Stimulated activated CD8-positive, alpha-beta memory T cell treated with anti-CD3 and anti-CD28 coated beads, Interleukin-4, amount 100 ng/mL, for 1 hour (primary cell): ENCODE measurements at places on chromosomes 16 and 17.

DNA sequence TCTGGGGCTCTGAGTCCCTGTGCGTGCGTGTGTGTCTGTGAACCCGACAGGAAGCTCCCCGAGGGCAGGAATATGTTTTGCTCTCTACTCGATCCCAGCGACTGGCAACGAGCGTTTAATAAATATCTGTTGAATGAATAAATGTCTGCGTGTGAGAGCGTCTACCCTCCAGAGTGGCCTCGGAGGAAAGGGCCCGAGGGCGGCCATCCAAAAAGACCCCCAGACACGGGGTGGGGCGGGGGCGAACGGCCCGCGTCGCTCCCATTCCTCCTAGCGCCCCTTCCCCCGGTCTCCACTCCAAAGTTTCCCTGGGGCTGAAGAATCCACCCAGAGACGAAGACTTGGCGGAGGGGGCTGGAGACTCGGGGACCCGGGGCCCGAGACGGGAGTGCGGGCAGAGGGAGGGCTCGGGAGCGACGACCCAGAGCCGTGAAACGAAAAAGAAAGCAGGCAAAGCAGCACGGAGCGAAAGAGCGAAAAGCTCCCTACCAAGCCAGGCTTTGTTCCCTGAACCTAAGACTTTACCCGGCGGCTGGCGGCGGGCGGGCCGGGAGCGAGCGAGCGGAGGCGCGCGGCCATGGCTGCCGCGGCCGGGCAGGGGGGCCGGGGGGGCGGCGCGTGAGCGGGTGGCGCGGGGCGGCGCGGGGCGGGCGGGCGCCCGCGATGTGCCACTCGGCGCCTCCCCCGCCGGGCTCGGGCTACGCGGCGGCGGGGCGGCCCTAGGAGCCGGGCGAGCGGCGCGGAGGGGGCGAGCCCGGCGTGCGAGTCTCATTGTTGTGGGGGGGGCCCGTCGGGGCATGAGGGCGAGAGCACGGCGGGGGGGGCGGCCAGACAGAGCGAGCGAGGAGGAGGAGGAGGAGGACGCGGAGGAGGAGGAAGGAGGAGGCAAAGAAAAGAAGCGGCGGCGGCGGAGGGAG is at the start of gene MLLT6:
Gene MLLT6, plus strand, starts transcription at position 668 of the 917 bp plus-strand sequence. CDS start 360 bp downstream, outside the sequence.
- DNase-seq = no peak

DNA sequence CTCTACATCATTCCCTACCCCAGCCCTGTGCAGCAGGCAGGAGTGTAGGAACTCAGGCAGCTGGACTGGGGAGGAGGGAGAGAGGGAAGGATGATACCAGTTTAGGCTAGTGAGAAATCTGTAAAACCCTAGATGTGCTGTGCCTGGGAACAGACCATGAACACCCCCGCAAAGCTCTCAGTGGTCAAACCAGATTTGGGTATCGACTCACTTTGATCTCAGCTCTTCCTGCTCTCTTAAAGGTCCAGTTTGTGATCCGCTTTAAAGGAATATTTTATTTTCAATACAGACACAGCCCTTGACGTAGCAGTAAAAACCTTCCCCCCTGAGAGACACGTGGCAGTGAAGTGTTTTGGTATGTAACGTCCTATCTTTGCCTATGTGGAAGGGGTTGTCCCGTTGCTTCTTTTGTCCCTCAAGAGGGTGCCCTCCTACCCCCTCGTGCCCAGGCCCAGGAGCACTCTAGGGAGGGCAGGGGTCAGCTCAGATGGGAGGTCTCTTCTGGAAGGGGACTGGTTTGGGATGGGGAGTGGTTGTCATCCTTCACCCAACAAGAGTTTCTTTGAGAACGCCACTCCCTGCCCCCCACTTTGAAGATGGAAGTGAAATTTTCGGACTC is 19.3 kb upstream of the TBX2 start:
- DNase-seq = no peak

DNA sequence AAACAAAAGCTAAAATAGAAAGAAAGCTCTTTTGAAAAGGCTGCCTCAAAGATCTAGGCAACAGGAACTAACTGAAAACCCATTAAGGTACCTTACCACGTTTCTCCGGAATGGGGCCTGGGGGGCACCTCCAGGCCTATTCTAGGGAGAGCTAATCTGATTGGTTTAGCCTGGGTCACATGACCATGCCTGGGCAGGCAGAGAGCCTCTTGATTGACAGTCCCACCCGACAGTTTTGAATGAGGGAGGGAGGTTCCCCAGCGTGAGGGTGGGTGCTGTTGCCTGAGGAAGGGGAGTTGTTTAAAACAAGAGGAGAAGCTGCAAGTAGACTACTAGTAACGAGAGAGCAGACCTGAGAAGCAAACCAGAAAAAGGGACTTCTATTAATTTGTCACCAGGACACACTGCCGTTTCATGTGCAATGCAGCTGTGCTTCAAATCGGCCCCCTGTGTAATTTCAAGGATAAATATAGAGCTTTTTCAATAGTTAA is 143.4 kb upstream of the HS3ST2 start:
- DNase-seq = no peak

GRCh38 chr17:74249590-74250270 is 24.3 kb upstream of the DNAI2 start:
- DNase-seq = no peak

DNA sequence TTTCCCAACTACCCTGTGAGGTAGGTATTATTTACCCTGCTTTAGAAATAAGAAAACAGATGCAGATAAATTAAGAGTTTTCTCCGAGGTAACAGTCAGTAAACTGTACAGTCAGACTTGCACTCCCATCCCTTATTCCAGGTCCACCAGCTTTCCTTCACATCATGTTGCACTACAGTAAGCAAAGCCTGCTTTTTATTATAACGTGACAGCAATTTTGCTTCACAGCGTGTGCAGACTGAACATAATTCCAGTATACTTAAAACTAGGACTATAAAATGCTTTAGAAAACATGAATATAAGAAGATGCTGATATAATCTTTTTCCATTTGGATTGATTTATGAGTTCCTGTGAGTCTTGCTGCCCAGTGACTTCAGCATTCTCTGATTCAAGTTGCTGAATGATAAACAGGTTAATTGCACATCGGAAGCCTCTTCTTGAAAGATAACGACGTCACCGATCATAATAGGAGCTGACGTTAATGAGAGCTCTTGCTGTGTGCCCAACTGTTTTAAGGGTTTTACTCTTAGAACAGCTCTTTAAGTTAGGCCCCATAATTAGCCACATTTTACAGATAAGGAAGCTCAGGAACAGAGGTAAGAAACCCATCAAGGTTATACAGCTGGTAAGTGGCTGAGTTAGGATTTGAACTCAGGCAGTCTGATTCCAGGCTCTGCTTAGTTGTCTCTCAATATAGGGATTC is 1.4 kb downstream of the LIG3 start:
- DNase-seq = no peak

- no peak for DNase-seq
Measured at GRCh38 chr16:2223942-2224486, 623 bp downstream of the E4F1 start.

DNA sequence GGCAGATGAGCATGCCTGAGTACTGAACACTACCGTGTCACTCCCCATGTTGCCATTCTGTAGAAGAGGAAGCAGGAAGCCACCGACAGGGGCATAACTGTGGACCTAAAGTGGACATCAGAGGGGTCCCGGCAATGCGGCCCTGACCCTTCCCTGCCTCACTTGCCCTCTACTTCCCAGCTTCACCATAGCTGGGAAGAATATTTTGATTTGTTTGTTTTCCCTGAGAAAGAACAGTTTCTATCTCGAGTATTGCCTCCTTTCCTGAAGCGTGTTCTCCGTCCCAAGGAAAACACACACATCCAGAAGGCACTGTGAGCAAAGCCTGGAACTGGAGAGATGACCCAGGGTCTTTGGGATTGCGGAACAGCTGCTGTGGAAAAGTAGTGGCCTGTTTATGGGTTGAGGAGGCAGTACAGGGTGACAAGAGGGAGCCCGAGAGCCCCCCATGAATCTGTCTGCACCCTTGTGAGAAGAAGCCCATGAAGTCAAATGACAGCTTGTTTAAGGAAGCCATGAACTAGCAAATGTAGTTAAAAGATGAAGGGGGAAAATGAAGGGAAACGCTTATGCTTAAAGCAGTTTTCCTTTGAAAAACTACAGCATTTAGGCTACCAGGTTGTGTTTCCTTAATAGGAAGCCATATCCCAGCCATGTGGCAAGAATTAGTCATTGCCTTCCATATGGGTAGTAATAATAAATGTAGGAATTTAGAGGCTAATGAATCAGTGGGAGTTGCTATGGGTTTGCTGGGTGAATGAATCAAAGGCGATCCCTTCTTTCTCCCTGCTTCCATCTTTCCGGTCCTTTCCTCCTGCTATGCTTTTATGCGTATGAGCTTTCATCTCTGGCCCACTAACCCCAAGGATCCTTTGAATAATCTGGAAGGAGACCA is 90.0 kb upstream of the TBX2 start:
- no peak for DNase-seq

- no peak for DNase-seq
Measured at GRCh38 chr17:74276541-74277009, 2.5 kb downstream of the DNAI2 start.

DNA sequence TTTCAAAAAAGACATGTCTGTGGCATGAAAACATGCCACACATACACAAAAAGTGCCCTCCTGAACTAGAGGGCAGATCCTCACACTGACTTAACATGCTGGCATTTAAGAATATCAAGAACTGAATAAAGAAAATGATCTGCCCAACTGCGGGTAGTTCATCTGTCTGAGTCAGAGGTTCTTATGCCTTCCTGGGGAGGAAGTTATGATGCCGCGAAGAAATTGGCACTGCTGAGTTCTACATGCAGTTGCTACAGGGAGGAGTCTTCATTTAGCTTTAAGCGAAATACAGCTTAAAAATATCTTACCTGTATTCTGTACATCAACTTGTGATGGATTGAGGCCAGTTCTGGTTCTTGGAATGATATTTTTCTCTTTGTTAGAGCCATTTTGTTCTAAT is 6.3 kb downstream of the ALDH3A2 start:
- DNase-seq = no peak

- no peak for DNase-seq
Measured at GRCh38 chr17:17999364-18000029, 26.8 kb downstream of the DRC3 start.

DNA sequence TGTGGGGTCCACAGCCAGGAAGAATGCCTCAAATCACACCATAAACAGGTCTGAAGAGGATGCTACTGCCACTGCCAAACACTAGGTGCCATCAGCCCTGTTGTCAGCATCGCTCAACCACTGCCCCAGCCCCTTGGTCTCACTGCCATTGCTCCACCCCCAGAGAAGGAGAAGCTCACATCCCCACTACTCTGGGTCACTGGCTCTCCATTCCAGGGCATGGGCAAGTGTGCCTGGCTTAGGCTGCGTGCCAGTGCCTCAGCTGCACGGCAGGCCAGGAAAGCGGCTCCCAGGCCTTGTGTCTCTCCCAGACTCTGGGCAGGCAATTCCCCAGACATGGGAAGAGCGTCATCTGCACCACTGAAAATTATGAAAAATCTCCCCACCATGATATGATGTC is 1.2 kb upstream of the IGSF6 start:
- DNase-seq = no peak

- DNase-seq = no peak
Measured at GRCh38 chr17:70345061-70345460, 175.7 kb downstream of the KCNJ2 start.

- no peak for DNase-seq
Measured at GRCh38 chr17:40857535-40857934, 9.5 kb downstream of the KRT12 start.

DNA sequence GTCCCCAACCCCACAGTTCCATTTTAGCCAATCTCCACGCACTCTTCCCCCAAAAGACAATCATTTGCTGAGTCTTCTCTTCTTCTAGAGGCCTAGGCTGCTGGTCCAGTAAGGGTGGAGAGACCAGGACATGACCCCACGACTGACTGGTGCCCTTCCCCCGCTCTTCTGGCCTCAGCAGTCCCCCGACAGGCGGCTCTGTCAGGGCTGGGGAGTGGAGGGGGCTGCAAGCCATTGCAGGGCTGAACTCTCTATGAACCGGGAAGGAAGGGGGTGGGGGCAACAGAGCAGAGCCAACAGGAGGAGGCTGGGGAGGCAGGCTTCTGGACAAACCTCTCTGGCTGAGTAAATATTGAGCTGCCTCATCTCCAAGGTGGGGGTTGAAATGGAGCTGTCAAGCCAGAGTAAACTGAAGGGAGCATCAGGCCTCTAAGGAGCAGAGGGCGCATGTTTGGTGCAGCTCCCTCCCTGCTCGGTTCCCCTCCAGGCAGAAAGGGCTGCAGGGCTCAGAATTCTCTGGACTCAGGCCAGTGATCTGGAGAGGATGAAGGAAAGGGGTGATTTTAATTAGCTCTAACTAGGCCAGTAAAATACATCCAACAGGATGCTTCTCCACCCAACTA is 8.7 kb downstream of the HOXB1 start:
- DNase-seq = no peak

GRCh38 chr16:88087517-88087877 is 136.3 kb downstream of the BANP start:
- DNase-seq = no peak
